ENCODE measurements at places on chromosomes 3 and 15.

- no peak for DNase-seq
Measured at GRCh38 chr3:111260878-111261277, 189.3 kb downstream of the NECTIN3 start.

- no peak for DNase-seq
Measured at GRCh38 chr3:69297501-69297900, 88.4 kb downstream of the FRMD4B start.

GRCh38 chr15:50277370-50277769 is 11.8 kb upstream of the HDC start:
- DNase-seq, result no peak

DNA sequence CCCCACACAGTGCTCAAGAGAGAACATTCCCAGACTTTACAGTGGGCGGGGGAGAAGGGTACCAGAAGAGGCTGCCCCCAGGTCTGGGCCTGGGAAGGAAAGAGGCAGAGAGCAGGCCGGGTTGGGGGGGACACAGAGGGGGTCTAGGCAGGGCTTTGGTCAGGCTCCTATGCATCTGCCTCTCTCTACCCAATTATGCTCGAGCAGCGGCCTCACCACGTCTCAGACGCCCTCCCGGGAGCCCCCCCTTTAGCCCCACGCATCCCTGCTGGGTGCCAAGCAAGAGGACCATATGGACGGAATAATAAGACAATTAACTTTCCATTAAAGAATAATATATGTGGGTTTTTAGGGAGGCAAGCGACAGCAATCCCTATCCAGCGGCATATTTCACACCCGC is 32.8 kb downstream of the CACNA2D2 start:
- DNase-seq, result no peak

- DNase-seq, result no peak
Measured at GRCh38 chr3:186035277-186035676, 73.6 kb downstream of the ETV5 start.
